Effector CD8-positive, alpha-beta T cell (primary cell): ENCODE measurements at places on chromosomes 6 and 20.

DNA sequence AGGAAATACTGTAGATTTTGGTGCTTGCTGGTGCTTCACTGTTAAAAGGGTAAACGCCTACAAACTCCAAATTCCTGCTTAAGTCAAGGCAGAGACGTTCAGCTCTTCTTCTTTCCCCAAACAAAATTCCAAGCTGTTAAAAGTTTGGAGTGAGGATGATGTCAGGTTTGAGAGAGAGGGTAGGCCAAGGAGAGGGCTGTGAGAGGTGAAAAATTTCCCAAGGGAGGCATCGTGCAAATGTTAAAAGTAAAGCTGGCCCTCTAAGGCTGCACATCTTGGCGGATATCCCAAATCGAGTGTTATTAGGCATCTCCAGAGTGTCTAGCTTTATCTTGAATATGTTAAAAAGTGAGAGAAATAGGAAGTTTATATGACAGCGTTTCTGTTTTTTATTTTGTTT lies 651.8 kb downstream of the QKI start:
- DNase-seq = no peak

DNA sequence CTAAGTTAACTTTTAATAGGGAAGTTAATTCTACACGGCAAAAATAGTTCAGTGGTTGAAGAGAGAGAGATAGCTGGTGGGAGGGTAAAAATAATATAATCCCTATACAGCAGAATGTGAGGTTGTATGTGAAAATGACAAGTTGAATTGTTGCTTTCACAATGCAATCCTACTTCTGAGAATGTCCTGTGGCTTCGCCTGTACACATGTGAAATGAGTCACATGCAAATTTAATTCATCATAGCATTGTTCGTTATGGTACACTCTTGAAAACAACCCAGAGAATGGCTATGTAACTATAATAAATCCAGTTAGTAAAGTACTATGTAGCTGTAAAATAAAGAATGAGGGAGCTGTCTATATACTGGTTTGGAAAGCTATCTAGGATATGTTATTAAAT lies 46.0 kb upstream of the HINT3 start:
- DNase-seq = no peak

- no peak for DNase-seq
Measured at GRCh38 chr20:23363257-23363649, 1.3 kb downstream of the GZF1 start.

GRCh38 chr20:59441860-59442810 lies 141.7 kb downstream of the EDN3 start:
- no peak for DNase-seq

- DNase-seq = no peak
Measured at GRCh38 chr6:74404366-74404765, 708.4 kb downstream of the CD109 start.

DNA sequence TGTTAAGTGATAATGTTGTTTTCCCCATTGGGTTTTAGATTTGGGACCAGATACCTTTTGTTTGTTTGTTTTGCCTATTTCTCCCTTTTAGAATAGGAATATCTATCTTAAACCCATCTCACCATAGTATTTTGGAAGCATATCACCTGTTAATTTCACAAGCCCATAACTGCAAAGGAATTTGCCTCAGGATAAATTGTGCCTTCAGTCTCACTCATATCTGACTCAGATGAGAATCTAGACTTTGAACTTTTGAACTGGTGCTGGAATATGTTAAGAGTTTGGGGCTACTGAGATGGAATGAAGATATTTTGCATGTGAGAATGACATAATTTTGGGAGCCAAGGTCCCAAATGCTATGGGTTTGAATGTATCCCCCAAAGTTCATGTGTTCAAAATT lies 607.4 kb downstream of the HACE1 start:
- DNase-seq = no peak

- DNase-seq = no peak
Measured at GRCh38 chr6:38978139-38978704, 70.4 kb upstream of the GLP1R start.

DNA sequence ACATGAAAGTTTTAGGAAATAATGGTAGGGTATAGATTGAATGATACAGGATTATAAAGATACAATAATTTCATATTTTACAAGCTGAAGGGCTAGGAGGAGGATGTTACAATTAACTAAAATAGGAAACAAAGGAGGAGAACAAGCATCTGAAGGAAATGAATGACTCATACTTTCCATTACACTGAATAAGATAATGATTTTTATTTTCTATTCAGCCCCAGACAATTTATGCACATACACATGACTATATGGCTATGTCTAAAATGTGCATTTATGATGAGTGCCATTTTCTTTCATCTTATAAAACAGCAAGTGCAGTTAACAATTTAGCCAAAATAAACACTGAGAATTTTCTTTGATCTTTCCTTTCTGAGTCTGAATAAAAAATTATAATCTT lies 994.6 kb upstream of the ADGRB3 start:
- DNase-seq = no peak

DNA sequence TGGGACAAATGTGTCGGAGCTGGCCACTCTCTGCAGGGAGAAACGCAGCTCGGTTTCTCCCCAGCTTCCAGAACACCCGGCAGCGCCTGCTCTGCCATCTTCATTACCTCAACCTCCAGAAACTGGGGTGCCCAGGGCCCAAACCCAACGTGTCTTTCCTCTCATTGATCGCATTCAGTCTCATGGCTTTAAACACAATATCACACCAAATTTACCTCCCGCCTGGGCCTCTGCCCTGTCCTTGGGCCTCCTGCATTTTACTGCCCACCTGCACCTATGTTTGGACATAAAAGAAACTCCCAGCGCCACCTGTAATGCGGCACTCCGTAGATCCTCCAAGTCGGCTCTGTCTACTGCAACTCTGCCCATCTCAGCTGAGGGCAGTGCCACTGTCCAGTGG lies 22.2 kb downstream of the SERPINB6 start:
- no peak for DNase-seq

DNA sequence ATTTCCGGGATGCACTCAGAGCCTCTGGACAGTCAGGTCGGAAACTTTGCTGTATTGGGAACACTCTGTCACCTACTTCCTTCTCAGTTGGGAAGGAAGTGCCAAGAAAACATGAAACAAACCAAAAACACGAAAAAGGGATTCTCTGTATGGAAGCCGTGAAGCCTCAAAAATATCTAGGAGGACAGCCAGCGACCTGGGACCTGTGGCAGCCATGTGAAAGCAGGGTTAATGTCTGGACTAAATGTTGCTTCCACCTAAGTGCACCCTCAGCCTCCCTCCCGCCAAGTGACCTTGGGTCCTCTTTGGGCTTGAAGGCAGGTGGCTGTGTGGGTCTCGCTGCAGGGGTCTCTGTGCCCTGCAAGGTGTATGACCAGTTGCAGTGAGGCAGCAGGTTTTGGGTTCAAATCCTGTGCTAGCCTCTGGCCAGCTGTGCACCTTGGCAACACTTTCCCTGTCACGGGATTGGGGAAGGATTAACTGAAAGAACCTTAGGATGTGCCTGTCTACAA lies 851 bp downstream of the MAVS start:
- DNase-seq = no peak

- DNase-seq = no peak
Measured at GRCh38 chr20:43323592-43323991, 133.9 kb upstream of the PTPRT start.

- DNase-seq = no peak
Measured at GRCh38 chr6:9484091-9484490, 930.8 kb downstream of the TFAP2A start.

DNA sequence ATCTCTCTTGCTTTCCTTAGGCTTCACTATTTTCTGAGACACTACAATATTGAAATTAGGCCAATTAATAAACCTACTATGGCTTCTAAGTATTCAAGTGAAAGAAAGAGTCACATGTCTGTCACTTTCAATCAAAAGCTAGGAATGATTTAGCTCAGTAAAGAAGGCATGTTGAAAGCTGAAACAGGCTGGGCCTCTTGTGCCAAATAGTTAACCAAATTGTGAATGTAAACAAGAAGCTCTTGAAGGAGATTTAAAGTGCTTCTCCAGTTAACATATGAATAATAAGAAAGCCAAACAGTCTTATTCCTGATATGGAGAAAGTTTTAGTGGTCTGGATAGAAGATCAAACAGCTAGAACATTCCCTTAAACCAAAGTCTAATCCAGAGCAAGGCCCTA lies 236.3 kb downstream of the OTOR start:
- DNase-seq = no peak

DNA sequence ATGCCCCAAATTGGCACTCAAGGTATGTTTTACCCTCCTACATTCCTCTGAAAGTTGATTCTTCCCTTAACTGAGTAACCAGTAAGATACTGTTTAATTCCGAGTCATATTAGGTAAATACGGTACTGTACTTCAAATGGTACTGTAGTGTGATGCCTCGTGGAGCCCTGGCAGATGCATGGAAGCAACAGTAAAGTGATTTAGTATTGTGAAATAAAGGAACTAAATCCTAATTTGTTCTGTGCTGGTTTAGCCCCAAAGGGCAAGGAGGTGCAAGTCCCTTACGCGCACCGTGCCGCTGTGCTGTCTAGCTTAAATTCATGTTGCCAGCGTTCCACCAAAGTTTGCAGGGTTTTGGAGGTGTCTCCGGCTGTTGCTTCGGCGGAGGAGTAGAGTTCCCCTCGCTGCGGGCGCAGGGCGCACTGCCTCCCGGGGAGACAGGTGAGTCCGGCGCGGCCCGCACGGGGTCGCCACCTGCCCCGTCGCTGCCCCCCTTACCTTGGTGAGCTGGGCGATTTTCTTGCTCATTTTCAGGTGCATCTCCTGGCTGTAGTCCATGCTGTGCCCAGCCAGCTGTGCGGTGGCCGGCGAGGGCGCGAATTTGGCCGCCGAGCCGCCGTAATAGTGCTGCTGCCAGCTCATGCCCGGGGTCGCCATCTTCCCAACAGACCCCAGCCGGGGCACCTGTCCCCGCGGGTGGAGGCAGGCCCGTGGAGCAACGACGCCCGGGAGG lies 655 bp downstream of the FAM184A start:
- DNase-seq = peak; percentile 29

DNA sequence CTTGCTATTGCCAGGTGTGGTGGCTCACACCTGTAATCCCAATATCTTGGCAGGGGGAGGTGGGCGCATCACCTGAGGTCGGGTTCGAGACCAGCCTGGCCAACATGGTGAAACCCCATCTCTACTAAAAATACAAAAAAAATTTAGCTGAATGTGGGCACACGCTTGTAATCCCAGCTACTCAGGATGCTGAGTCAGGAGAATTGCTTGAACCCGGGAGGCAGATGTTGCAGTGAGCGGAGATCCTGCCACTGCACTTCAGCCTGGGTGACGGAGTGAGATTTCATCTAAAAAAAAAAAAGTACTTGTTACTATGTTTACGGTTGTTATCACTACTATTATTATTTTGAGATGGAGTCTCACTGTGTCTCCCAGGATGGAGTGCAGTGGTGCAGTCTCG lies 3.0 kb downstream of the PPT2 start:
- DNase-seq = no peak

- no peak for DNase-seq
Measured at GRCh38 chr6:20473518-20473917, 60.7 kb upstream of the CDKAL1 start.

- DNase-seq = no peak
Measured at GRCh38 chr6:147821295-147821897, 312.9 kb downstream of the SAMD5 start.

- DNase-seq = no peak
Measured at GRCh38 chr6:21188505-21189223, 404.9 kb upstream of the SOX4 start.

DNA sequence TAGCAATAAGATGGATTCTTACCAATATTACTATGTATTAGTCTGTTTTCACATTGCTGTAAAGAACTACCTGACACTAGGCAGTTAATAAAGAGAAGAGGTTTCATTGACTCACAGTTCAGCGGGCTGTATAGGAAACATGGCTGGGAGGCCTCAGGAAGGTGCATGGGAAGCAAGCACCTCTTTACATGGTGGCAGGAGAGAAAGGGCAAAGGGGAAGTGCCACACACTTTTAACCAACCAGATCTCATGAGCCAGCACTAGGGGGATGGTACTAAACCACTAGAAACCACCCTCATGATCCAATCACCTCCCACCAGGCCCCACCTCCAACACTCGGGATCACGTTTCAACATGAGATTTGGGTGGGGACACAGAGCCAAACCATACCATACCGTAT lies 40.7 kb upstream of the CCDC167 start:
- no peak for DNase-seq

DNA sequence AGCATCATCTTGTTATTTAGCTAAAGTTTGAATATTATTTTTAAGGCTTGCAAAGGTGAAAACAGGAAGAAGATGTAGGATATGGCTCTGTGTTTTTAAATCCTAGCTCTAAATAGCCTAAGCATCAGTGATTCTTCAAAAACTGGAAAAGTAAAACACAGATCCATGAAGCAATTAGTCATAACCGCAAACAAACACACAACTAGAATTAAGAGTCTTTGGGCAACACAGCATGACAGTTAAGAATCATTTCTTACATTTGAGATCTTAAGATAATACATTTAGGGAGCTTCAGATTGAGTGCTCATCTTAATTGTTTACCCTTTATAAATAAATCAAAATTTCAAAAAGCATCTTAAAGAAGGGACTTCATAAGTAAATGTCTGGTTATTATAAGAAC lies 115.8 kb upstream of the MAP7 start:
- DNase-seq = no peak

GRCh38 chr6:6619021-6619794 lies 30.7 kb downstream of the LY86 start:
- no peak for DNase-seq

- no peak for DNase-seq
Measured at GRCh38 chr6:109738255-109738654, 47.2 kb downstream of the FIG4 start.

DNA sequence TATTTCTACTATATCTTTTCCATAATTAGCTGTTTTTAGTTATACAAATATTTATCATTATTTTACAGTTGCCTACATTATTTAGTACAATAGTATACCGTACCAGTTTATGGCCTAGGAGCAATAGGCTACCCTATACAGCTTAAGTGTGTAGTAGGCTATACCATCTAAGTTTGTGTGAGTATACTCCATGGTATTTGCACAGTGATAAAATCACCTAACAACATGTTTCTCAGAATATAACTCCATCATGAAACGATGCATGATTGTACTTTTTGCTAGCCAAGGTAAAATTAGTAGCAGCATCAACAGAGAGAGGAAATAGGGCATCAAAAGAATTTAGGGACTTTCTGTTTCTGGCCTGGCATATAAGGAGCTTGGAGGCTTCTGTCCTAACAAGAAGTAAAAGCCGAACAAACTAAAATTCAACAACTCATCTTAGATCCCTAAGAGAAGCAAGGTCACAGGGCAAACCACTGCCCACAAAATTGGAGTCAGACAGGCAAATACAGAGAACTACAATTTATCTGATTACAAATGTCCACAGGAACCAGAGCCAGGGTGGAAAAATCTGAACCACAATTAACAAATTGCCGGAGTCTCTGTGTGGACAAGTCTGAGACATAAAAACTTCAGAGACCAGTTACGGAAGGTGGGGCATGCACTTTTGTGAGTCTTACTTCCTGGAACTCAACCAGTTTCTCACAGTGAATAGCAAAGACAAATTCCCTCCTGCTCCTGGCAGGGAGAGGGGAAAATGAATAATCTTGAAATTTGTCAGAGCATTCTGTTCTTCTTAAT lies 671.4 kb downstream of the RFPL4B start:
- no peak for DNase-seq

DNA sequence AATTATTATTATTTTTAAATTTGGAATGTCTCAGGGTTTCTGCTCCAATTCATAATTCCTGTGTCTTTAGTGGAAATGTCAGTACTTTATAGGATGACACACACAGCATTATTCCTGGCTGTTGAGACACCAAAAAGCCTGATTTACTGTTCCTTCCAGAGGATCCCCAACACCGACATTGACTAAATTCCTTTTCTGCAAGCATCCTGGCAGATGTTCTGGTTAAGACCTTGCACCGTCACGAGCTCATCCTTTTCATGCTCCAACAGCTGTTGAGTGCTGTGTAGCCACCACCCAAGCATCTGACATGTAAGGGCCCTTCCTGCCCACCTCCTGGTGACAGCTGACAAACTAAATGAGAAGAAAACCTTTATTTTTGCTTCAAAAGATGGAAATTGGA lies 284.3 kb upstream of the SULF2 start:
- DNase-seq = no peak
